ENCODE measurements at places on chromosomes 1 and 21. TPM values are rescaled to one million over a fixed set of nuclear protein-coding genes. Genes with fewer than 3 reads are reported as not detected.

PSRC1 gene
- total RNA-seq = 1.3 TPM

SERINC2 gene
- total RNA-seq = 0.54 TPM

GRCh38 chr1:5297886-5298239 lies 643.5 kb downstream of the AJAP1 start:
- DNase-seq = no peak

ITLN1 gene
- not detected for total RNA-seq

DNA sequence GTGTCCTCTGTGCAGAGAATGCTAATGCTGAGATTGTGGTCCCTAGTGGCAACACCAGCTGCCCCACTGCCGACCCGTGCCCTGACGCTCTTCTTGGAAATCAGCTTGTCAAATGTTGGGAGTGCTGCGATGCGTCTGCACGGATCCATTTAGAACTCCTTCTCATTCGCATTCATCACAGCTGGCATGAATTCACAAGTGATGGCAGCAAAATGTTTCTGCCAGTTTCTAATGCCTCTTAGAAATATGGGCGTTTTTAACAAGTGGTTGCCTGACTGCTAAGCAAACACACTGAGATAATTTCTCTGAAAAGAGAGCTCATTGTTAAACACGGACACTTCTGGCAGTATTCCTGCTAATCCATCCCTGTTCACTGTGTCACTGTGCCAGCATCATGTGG lies 131.9 kb upstream of the KCNJ6 start:
- no peak for DNase-seq

DNA sequence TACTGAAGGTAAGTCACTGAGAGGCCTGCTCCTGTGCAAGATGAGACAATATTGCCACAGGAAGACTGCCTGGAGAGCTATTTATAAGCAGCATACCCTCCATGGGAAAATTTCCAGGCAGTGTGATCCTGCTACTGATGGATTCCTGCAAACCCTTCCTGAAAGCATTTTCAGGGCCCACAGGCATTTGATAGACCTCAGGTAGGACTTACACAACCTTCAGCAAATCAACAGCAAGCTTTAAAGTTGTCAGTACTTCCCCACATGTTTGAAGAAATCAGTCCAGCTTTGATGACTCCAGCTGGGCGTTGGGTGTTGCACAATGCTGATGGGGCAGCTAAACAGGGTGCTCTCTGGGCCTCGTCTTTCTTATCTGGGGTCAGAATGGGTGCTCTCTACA lies 108.8 kb downstream of the PLXNA2 start:
- DNase-seq = no peak

- no peak for DNase-seq
Measured at GRCh38 chr21:22649246-22649645, 1651.0 kb downstream of the NCAM2 start.

GRCh38 chr1:67588178-67588855 lies 96.7 kb upstream of the GADD45A start:
- DNase-seq = peak; percentile 47

SPATA45 gene
- total RNA-seq = not detected

DNA sequence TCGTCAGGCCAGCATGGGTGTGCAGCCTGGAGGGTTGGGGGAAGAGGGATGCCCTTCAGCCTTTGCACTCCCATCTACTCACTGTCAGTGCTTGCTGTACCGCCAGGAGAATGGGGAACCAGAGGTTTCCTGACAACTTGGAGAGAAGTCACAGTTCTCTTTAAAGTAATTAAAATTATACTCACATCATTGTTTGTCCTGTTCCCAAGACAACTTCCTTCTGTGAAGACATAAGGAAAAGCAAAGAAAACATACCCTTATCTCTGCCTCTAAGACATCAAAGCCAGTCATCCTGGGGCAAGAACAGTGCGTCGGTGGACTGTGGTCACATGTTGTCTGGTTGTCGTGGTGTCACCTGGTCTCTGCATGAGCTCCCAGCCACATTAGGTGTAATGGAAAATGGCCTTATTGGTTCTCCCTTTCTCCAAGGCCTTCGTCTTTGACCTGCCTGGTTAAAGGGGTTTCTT lies 17.6 kb downstream of the TRAF5 start:
- peak; percentile 46 for DNase-seq
